ENCODE measurements at places on chromosomes 5 and 9. TPM values are rescaled to one million over a fixed set of nuclear protein-coding genes. Genes with fewer than 3 reads are reported as not detected.

- DNase-seq, result no peak
These were observed 240.3 kb downstream of the FANCC start for GRCh38 chr9:95077053-95077765.

DNA sequence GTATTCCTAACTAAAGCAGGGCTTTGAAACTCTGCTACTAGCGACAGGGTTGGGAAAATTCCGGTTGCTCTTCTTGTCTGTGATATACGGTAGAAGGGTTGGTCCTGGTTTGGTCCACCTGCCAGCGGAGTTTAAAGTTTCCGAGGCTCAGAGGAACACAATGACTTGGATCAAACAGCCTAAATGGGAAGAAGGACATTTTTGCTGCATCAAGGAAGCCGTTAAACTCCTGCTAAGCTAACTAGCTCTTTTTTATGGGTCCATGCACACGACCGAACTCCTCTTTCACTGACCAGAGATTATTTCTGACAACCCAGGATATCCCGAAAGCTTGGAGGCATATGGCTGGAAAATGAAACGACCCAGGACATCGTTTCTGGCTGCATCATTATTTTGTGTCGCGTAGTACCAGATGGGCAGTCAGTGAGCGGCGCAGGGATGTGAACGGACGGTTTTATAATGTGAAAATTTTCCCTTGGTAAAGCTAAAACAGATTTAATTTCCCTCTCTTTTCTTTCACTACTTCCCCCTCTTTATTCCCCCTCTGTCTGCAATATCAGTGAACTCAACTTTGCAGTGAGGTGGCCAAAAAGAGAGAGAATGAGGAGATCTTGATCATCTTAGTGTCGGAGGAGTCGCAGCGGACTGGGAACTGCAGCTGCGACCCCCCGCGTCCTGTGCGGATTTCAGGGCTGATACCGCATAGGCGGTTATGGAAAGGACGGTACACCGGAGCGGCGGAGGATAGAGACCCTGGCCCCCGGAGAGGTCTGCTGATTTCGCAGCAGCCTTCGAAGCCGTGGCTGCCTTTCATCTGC is at the start of gene LURAP1L:
Gene LURAP1L, plus strand, starts transcription at position 160 of the 818 bp plus-strand sequence. CDS start 696 bp downstream, outside the sequence.
- peak; percentile 77 for DNase-seq

DNA sequence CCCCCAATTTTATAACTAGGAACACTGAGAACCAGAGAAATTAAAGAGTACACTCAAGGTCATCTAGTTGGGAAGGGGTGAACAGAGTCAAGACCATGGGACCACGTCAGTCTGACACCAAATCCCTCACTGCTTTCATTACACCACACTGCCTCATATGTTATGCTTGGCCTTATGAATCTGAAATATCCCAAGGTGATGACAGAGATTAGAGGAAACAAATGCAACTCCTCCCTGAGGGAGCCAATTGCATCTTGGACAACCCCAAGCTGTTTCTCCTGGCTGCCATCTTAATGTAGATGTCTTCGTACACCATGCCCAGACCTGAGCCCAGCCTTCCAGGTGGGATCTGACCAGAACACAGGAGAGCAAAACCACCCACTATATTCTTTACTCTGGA is 60.6 kb upstream of the ABCA1 start:
- no peak for DNase-seq

- DNase-seq, result no peak
These were observed 33.8 kb downstream of the FAM163B start for GRCh38 chr9:133575186-133576030.

- DNase-seq, result peak; percentile 51
These were observed 196.8 kb upstream of the TRIM32 start for GRCh38 chr9:116490321-116490720.

GRCh38 chr5:162474239-162474638 is 406.7 kb downstream of the GABRG2 start:
- no peak for DNase-seq

- DNase-seq, result no peak
These were observed 36.0 kb downstream of the TTC1 start for GRCh38 chr5:160044967-160045366.

The TMOD1 gene
- 0.58 TPM for total RNA-seq

The PHF2 gene
- total RNA-seq, result 13.6 TPM

Data from HT1080 (cell line).